ENCODE measurements at places on chromosomes 13 and 19. TPM values are rescaled to one million over a fixed set of nuclear protein-coding genes. Genes with fewer than 3 reads are reported as not detected.

GAPDHS gene
- total RNA-seq: not detected

ZNF667 gene
- total RNA-seq: 8.7 TPM

GPC6 gene
- total RNA-seq: 19.5 TPM

RFPL4A gene
- 1.1 TPM for total RNA-seq

KHSRP gene
- 209 TPM for total RNA-seq

BCL2L12 gene
- 61.7 TPM for total RNA-seq

ZMYM2 gene
- total RNA-seq: 109 TPM

TIMM13 gene
- total RNA-seq: 35.7 TPM

CEACAM4 gene
- total RNA-seq: not detected

IZUMO2 gene
- 0.24 TPM for total RNA-seq

DIRAS1 gene
- total RNA-seq: not detected

ZNF132 gene
- not detected for total RNA-seq

CYP4F2 gene
- not detected for total RNA-seq

SCGB2B2 gene
- not detected for total RNA-seq

CD37 gene
- total RNA-seq: not detected

FCAR gene
- not detected for total RNA-seq

COX6B2 gene
- total RNA-seq: 0.45 TPM

IFNL1 gene
- not detected for total RNA-seq

TMIGD2 gene
- total RNA-seq: 1.5 TPM

ONECUT3 gene
- not detected for total RNA-seq

Measured in SJCRH30 (cell line).